Uterine smooth muscle cell (primary cell): ENCODE measurements at places on chromosomes 1 and 21. TPM values are rescaled to one million over a fixed set of nuclear protein-coding genes. Genes with fewer than 3 reads are reported as not detected.

Gene SLAMF7
- total RNA-seq = under 0.01 TPM in 1 of 2 replicates, not detected in the other

Gene OVAAL
- not detected in 2 replicates for total RNA-seq

Gene LDLRAD1
- under 0.01 TPM in 1 of 2 replicates, not detected in the other for total RNA-seq

Gene KRTAP12-2
- not detected in 2 replicates for total RNA-seq

Gene HCRTR1
- not detected in 2 replicates for total RNA-seq

Gene CNR2
- not detected in 2 replicates for total RNA-seq

Gene SPRR2F
- total RNA-seq = not detected in 2 replicates
